ENCODE measurements at places on chromosomes 7 and 10.

DNA sequence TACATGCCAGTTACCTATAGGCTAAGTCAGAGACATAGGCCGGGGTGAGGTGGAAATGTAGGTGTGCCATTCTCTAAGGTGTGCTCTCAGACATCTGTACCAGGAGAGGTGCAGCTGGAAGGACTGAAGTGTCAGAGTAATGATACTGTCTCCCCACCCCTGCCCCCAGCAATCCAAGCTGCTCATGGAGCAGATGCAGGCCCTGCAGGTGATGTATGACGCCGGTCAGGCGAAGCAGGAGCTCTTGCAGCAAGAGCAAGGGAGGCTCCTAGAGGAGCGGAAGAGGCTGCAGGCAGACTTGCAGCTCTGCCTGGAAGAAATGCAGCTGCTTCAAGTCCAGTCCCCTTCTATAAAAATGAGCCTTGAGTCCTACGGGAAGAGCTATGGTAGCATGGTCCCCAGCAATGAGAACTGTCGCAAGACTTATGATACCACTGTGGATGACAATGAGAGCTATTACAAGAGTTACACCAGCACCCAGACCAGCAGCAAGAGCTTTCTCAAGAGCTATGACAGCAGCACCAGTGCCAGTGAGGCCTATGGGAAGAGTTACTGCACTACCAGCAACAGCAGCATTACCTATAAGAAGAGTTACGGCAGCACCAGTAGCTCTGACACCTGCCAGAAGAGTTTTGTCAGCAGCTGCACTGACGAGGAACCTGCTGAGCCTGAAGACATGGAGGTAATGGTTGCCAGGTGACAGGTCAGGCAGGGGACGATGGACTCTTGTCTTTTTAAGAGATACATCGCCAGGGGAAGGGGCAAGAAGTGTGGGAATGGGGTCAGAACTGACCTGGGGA, 18.4 kb upstream of the FLNC start:
- DNase-seq = no peak

DNA sequence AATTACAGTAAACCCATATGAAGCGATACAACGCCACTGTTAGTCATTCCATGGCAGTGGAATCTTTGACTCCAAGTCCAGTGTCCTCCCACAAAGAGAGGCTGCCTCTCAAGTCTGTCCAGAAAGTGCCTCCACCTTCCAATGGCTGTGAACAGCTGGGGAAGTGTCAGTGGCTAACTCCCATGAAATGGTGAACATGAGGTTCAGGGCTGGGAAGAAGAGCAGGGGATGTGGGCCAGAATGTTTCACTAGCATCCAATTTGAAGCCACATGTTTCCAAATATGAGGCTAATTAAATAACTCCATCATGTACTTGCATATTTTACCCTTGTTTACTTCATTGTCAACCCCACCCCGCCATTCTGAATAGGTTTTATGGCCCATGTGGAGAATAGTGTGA, 53.1 kb upstream of the CHST15 start:
- no peak for DNase-seq

- peak; percentile 44 for DNase-seq
These were observed at the start of gene ZMYND11 for GRCh38 chr10:135132-135600. Gene ZMYND11 (plus strand): TSS chr10:135455. CDS start chr10:180013, 44,558 bp downstream.

DNA sequence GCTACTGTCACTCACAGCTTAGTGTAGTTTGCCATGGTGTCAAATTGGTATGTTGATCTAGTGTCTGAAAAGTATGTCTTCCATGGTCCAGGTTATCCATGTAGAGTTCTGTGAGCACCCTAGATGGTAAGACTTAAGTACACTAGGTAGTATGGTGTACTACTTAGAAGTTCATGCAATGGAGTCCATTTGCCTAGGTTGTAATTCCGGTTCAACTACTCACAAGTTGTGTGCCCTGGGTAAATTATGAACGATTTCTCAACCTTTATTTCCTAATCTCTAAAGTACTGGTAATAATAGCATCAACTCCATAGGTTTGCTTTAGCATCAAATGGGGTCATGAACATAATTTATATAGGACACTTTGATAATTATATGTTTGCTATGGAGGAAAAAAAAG, 666.2 kb upstream of the CELF2 start:
- no peak for DNase-seq

DNA sequence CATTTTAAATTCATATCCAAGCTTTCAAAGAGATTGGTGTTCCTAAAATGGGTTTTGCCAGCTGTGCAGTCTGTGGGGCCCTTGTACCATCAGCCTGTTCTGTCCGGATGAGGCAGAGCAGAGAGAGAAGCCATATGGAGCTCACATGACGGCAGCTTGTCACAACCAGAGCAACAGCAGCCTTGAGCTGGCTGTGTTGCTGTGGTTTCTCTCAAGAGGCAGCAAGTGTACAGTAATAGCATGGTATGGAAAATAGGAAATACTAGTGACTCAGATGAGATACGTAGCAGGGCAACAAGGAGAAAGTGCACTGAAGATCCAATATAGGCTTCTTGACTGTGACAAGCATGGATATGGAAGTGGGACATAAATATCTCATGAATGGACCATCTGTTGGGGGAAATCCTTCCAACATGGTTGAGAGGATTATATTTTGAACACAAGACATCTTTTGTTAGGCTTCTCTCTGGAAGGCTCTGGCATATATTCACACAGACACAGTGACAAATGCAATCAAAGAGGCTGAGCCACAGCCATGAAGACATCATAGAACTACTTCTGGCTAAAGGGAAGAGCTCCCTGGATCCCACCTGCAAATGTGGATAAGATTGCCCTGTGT, 251.0 kb upstream of the TAC1 start:
- DNase-seq = no peak

Measured in HuH-7.5 (cell line).